Gastroesophageal sphincter (tissue), 4 donors: ENCODE measurements at places on chromosomes 6 and 20.

DNA sequence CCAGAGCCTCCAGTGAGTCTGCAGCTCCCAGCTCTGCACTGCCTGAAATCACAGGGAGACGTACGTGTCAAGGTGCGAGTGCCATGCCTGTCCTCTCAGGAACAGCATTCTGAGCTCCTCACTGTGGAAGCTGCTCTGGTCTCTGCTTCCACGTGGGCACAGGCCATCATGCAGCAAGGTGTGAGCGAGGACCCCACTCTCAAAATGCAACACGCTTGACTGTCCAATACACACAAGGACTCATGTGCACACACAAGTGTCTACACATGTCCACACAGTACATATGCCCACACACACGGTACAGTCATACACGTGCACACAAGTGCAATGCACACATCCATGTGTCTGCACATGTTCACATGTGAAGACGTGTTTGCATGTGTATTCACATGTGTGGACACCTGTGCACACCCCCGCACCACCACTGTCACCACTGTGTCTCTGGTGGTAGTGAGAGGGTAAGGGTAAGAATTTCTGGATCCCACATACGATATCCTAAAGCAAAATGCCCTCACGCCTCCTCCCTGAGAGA lies 260.5 kb downstream of the DLL1 start:
- ATAC-seq, result no peak

- ATAC-seq, result no peak
Observed at GRCh38 chr6:57040011-57040410, 6.5 kb upstream of the KIAA1586 start.

DNA sequence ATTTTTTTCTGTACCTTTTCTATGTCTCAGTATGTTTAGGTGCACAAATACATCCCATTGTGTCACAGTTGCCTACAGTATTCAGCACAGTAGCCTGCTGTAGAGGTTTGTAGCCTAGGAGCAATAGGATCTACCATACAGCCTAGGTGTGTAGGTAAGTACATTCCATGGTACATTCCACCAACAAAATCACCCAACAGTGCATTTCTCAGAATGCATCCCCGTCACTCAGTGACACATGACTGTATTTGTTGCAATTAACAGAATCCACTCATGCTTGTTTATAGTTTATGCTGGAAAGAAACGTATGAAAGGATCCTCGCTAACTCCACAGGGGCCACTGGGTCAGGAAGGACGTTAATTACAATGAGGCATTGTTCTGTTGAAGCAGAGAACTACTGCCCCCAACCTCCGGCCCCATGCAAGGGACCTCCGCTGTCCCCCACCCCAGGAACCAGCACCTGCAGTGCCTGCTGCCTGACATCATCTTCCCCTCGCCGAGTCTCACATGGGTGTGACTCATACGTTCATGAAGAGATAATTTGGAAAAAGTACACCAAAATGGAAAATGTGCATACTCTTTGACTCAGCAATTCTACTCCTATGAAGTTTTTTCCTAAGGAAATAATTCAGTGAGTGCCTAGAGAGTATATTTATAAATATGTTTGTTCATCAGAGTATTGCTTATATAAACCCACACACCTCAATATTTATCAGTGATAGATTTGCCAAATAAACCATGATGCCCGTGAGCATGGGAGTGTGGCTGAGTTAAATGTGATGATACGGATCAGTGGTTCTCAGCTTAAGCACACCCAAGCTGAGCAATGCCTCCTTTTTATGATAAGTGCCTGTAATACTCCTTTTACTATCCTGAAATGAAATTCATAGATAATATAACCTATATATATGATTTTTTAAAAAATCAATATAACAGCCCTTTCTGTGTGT lies 156.4 kb upstream of the ECI2 start:
- no peak for ATAC-seq

- no peak for ATAC-seq
Observed at GRCh38 chr6:27130668-27131428, 116.7 kb upstream of the PRSS16 start.

GRCh38 chr20:21357844-21358243 lies 39.5 kb downstream of the NKX2-4 start:
- ATAC-seq, result no peak

DNA sequence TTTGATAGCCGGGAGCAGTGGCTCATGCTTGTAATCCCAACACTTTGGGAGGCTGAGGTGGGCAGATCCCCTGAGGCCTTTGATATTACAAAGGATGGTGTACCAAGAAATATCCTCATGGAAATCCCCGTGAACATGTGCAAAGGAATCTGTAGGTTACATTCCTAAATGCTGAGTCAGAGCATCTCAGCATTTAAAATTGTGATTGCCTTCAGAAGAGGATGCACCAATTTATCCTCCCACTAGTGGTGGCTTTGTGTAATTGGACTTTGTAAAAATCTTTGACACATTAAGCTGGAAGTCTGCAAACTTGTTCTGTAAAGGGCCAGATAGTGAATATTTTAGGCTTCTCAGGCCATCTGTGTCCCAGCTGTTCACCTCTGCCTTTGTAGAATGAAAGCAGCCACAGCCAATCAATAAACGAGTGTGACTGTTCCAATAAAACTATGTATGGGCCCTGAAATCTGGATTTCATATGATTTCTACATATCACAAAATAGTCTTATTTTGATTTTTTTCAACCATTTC lies 11.8 kb downstream of the TMEM14B start:
- ATAC-seq, result no peak

DNA sequence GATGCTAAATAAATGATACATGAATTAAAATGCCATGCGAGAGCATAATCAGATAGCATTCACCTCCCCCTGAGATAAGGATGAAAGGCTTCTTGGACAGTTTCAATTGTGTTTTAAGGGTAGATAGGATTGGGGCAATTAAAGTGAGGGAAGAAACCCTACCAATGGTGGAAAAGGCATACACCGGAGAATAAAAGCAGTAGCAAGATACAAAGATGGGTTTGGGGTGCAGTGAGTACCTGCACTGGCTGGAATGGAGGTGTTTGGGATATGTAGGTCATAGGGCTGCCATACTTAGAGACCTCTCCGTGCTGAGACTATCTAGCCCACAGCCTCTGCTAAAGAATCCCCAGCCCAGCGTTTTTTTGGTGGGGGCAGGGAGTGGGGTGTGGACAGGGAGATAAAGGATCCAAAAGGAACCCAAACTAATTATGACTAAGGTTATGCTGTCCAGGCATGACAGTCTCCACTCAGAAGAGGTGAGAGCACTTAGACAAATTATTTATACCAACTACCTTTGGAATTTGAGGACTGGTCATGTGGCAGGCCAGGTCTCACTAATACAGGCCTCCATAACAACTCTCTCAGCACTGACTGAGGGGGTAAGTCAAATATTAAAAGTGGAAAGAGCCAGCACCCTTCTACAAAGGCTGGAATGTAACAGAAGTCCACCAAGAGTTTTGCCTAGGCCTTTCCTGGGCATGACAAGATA lies 280.8 kb downstream of the ADGB start:
- no peak for ATAC-seq

DNA sequence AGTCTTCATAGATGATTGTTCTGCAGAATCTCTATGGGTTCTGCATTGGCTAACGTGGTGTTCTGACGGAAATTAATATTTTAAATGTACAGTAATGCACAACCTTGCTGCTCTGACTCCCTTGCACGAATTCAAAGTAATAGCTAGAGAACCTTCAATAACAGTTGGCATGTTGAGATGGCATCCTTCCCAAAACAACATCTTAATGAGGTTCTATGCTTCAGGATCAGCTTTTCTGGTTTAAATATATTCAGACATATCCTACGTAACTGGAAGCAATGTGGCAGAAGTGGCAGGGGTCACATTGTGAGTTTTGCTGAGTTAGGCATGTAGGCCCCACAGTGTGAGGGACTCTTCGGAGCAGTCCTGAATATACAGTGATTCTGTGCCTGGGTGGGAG lies 25.7 kb downstream of the DSE start:
- no peak for ATAC-seq

- ATAC-seq, result no peak
Observed at GRCh38 chr6:170172392-170172791, 118.5 kb downstream of the DLL1 start.

GRCh38 chr6:56314683-56315523 lies 67.5 kb upstream of the COL21A1 start:
- ATAC-seq, result no peak
